Cortex of kidney (tissue), 1 donor: ENCODE measurements at places on chromosomes 5 and 9.

- DNase-seq = no peak
Observed at GRCh38 chr5:10502578-10502977, 60.9 kb downstream of the ROPN1L start.

- no peak for DNase-seq
Observed at GRCh38 chr5:14801792-14802191, 69.8 kb downstream of the ANKH start.

DNA sequence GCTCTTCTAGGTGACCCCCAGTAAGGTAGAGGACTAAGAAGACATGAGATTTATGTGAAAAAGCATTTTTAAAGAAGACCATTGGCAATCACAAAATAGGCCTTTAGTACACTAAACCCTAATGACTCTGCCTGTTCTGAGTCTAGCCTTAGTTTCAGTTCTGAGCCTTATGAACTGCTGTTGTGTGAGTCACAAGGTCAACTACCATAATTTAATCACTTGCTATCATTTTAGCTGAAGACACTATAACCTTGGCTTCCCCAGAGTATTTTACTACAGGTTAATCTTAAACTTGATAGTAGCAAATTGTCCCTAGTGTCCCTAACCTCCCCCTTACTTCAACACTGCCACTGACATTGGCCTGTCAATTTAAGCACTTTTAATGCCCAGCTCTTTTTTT is 34.4 kb downstream of the APC start:
- DNase-seq = no peak

GRCh38 chr9:76136986-76137385 is 246.5 kb downstream of the PCSK5 start:
- no peak for DNase-seq

DNA sequence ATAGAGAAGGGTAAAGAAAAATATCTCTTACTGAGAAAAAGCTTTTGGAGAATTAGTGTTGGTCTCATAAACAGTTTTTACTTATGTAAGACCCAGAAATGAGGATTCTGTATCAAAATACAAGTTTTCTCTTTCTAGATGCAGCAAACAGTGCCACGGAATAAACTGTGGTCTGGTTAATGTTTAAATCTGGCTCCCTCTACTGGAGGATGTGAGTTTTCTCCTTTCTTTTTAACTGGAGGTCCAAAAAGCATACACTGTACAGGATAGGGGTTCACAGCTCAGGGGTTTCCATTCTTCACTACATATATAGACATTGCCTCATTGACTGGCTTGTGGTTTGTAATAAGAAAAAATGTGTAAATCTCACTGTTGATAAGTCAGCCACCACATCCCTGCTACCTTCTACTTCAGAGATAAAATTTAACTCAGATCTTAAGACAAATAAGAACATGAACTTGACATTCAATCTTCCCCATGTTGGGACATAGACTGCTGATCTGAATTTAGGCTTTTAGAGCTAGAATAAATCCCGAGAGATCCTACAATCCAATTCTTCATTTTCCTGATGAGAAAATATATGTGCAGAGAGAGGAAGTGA is 98.9 kb downstream of the CFAP95 start:
- no peak for DNase-seq

- peak; percentile 20 for DNase-seq
Observed at GRCh38 chr9:126704892-126705766, 91.4 kb downstream of the LMX1B start.

- no peak for DNase-seq
Observed at GRCh38 chr5:35285011-35285410, 54.7 kb upstream of the PRLR start.

DNA sequence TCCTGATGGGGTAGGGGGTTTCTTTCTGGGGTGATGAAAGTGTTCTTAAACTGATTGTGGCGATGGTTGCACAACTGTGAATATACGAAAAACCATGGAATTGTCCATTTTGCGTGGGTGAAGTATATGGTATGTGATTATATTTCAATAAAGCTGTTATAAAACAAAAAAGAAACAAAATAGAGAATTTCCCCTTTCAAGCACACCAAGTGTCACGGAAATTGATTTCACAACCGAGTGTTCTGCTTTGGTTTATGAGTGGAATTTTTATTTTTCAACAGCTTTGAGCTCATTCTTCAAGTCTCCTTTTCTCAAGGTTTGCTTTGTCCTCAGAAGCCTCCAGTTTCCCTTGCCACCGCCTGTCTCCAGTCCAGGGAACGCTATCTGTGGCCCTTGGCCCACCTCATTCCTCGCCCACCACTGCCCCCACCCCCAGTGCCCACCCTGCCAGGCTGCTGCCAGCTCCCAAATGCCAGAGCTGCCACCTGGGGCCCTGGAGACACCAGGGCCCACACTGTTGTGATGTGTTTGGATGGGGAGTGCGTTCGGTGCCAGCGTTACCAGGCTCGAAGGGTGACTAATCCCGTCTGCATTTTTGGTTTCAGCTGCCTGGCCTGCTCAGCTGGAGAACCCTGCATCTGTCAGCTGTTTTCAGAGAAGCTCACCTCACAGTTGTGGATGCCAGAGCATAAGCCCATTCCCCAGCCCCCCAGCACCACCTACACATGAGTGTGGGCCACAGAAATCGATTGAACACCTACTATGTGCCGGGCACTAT is 30.4 kb downstream of the DUSP1 start:
- DNase-seq = no peak

DNA sequence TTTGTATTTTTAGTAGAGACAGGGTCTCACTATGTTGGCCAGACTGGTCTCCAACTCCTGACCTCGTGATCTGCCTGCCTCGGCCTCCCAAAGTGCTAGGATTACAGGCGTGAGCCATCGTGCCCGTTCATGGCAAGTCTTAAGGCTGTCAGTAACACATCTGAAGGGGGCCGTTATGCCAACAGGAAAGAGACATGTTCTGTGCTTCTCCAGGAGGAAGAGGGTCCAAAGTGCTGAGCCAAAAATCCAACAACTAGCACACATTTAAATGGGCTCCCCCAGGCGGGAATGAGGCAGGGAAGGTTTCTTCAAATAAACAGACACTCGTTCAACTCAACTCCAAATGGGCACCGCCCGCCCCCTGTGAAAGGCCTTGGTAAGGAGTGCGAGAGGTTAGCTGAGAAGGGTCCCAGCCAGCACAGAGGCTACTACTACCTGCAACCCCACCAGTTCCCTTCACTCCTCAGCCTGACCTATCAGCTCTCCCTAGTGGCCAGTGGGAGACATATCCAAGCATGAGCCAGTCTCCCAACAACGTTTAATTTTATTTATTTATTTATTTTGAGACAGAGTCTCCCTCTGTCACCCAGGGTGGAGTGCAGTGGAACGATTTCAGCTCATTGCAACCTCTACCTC is 84.1 kb upstream of the DMRT1 start:
- DNase-seq = no peak
